CD4-positive, alpha-beta T cell treated with Interleukin-21 for 1 hour (primary cell): ENCODE measurements at places on chromosomes 3 and 15.

GRCh38 chr15:69585937-69586336, 133.3 kb downstream of the RPLP1 start:
- no peak for DNase-seq

- DNase-seq: peak; percentile 4
These were observed 34.3 kb downstream of the PRR23E start for GRCh38 chr3:127226946-127227842.

- no peak for DNase-seq
These were observed 97.3 kb downstream of the DAPK2 start for GRCh38 chr15:63948971-63949370.

- no peak for DNase-seq
These were observed 122.6 kb downstream of the P2RY1 start for GRCh38 chr3:152957491-152957890.

DNA sequence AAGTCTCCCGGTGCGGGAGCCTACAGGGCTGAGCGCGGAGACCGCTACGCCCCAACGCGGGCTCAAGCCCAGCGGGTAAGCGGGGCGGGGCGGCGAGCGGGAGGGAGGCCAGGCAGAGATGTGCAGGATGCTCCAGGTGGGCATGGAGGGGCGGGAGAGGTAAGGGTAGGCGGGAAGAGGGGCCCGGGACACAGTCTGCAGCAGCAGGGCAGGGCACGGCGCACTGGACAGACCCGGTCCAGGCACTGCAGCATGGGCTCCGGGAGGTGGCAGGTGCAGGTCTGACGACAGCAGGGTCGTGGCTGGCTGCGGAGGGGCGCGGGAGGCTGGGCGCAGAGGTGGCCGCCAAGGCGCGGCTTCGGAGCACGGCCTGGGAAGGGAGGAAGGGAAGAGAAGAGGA, 102.8 kb downstream of the GABRB3 start:
- no peak for DNase-seq

- DNase-seq: no peak
These were observed 216.1 kb downstream of the WNT5A start for GRCh38 chr3:55270976-55271375.

DNA sequence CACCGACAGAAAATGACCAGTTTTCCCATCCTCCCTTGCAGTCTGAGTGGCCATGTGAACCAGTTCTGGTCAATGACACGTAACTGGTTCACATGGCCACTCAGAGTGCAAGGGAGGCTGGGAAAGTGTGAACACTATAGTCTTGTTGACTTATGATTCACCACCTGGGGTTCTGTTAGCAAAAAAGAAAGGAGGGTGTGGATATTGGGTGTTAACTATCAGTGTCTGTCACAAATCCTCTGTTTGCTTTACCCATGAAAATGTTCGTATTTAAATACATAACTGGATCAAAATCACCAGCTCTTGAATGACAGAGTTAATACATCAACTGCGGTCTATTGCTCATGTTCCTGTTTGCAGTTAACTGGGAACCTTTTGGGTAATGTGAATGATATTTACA, 92.3 kb downstream of the ADAMTSL3 start:
- DNase-seq: no peak

DNA sequence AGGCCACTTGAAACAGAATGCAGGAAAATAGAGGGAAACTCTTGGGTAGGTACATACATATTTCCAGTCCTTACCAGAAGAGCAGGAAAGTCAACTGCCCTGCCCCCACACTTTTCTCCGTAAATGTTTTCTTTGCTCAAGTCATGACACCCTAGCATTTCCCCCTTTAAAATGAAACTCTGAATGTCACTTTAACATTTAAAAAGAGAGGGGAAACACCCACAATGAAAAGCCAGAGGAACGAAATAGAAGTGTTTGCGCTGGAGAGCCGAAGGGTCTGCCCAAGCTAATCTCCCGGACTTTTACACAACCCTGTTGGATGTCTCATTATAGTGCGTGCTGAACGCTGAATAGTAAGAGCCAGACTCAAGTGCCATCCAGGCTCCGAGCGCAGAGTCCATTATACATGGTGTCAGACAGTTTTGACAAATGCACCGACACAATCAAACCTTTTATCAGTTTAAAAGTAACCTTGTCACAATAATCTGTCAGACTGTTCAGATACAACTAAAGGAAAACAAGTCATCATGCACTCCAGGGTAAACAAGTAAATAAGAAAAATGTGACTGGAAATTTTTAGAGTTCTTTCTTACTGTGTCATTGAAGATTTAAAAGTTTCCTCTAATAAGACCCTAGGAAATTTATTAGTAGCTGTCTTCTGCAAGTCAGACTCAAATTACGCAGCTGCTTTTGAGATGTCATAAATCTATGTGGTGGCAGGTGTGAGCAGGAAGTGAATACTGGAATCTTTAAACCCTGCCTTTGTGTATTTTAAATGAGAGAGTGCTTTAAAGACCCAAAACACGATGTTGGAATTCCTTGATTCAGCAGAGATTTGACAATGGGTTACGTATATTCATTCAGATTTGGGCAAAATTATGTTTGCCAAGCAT, 159.8 kb downstream of the RBMS3 start:
- no peak for DNase-seq

GRCh38 chr3:128367761-128368160, 98.9 kb downstream of the DNAJB8 start:
- no peak for DNase-seq

- DNase-seq: no peak
These were observed 16.3 kb downstream of the SEC11A start for GRCh38 chr15:84699538-84700191.

- DNase-seq: no peak
These were observed 21.2 kb upstream of the NMD3 start for GRCh38 chr3:161199926-161200325.

GRCh38 chr15:99021027-99021627, 13.5 kb upstream of the PGPEP1L start:
- no peak for DNase-seq

GRCh38 chr15:100152463-100152862, 189.3 kb downstream of the ADAMTS17 start:
- DNase-seq: no peak

- no peak for DNase-seq
These were observed 139.8 kb upstream of the PRR20G start for GRCh38 chr3:127427666-127428065.

DNA sequence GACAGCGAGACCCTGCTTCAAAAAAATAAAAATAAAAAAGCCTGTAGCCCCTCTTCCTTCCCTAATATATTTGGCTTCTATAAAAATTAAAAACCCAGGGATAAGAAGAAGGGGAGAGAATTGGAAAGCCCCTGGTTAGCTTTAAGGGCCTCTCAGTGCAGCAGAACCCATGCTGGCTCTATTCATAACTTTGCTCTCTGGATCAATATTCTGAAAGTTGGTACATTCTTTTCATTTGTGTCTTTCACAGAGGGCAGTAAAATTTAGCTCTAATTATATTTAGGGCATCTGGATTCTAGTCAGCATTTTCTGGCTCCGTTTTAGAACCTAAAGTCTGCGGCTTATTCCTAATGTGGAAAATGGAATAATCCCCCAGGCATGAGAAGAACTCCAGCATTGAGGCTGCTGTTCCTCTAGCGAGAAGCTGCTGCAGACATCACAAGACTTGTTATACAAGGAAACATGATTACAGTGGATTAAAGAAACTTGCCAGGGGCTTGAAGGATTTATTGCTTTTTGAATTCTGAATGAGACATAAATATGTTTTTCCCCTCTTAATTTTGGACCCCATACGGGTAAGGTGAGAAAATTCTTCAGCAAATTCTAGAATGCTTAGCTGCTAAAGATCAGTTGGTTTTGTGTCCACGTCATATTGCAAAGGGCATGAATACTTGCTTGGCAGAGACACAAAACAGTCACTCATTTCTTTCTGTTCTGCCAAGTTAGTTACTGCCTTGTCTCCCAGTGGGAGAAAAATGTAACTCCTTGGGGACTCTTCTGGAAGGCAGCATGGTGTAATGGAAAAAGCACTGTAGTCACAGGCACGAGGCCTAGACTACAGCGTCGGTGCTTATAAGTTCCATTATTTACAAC, 177.7 kb downstream of the VGLL4 start:
- DNase-seq: no peak

GRCh38 chr15:84973492-84974460, 7.9 kb upstream of the PDE8A start:
- no peak for DNase-seq

DNA sequence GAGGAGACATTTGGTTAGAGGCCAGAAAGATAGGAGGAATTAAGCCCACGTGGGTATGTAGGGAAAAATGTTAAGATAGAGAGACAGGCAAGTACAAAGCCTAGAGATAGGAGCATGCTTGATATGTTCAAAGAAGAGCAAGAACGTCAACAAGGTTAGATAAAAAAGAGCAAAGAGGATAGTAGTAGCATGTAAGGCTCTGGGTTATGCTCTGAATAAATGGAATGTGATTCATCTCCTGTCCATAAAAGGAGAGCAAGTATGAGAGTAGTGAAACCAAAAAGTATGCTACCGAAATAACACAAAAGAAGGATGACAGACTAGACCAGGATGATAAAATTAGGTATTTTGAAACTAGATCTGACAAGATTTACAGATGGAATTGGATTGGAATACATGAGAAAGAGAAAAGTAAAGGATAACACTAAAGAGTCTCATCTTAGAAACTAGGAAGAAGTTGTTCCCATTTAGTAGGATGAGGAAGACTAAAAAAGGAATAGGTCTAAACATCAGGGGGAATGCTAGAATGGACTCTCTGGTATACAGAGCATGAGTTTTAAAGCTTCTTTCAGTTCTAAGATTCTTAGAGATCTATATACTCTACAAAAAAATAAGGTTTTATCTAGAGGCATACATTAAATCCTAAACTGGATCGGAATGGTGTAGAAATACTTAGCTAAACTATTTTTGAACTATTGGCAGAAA, 59.1 kb downstream of the TRPM7 start:
- no peak for DNase-seq

- no peak for DNase-seq
These were observed 23.9 kb downstream of the VGLL3 start for GRCh38 chr3:86967062-86967461.

GRCh38 chr3:169512991-169513390, 150.5 kb downstream of the MECOM start:
- no peak for DNase-seq

DNA sequence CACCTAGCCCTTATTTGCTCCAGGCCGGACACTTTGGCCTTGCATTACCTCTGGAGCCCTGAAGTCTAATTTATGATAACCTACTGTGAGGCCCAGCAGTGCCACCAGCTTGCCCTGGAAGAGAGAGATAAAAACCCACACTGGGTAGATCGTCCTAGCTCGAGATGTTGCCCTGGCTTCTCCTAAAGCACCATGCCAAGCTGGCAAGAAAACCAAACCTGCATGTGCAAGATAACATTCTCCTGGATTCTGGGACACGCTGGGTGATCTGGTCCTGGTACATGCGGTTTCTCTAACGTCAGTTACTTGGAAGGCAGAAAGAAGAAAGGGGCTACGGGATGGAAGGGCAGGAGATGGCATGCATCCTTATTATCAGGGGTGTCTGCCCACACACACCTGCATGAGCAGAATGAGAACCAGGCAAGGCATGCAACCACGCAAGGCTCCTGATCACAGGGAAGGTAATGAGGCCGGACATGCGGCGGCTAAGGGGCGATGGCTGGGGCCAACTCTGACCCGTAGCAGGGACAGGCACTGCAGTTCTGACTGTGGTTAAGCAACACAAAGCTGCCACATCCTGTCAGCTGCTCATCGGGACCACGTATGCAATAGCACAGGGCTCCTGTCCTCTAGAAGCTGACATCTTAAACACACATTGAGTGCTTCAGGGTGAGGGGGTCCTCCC, 73.0 kb downstream of the OXNAD1 start:
- peak; percentile 69 for DNase-seq

- peak; percentile 80 for DNase-seq
These were observed 31.8 kb upstream of the RASA2 start for GRCh38 chr3:141454906-141455602.

DNA sequence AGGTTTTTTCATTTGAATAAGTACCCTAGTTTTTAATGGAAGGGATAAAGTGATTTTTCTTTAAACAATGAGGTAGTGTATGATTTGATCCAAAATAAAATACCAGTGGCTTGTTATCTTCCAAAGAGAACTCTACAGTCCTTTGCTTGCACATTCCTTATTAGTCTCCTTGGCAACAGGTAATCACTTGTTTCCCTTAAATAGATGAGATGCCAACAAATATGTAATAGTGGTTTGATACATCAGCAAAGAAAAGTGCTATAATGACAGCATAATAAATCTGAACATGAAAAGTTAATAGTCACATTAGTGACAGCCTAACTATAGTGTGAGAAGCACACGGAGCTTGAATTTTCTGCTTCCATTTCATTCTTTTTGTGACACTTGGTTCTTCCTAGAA, 360.2 kb downstream of the ZNF385D start:
- no peak for DNase-seq

- no peak for DNase-seq
These were observed 29.6 kb downstream of the GADL1 start for GRCh38 chr3:30864836-30865235.

- DNase-seq: no peak
These were observed 46.3 kb upstream of the ACKR4 start for GRCh38 chr3:132550579-132551305.

- DNase-seq: no peak
These were observed 8.1 kb downstream of the CIB1 start for GRCh38 chr15:90225504-90226234.

DNA sequence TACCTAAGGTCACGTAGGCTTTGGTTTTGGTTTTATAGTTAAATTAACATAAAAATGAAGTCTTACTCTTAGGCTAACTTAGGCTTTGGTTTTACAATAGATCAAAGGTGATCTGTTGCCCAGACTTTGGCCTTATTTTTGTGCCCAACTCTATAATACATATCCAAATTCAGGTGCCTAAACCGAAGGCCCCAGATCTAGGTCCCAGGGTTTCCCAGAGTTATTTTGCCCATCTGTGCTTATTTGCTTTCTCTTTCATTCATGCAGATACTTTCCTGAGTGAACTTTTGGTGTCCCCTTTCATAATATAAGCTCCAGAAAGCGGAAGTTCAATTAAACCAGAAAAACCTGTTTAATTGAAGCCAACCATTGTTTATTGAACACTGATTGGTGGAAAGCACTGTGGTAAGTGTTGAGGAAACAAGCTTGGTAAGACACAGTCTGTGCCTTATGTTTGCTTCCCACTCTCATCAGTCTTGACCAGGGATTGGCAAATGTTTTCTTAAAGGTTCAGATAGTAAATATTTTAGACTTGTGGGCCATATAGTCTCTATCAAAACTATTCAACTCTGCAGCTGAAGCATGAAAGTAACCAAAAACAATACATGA, 209.7 kb downstream of the WDR72 start:
- DNase-seq: no peak

- DNase-seq: no peak
These were observed 30.6 kb downstream of the POLG start for GRCh38 chr15:89303986-89304385.

GRCh38 chr15:73571346-73571745, 61.8 kb downstream of the NPTN start:
- no peak for DNase-seq
